Vagina (tissue), 2 donors: ENCODE measurements at places on chromosomes 6 and 20. TPM values are rescaled to one million over a fixed set of nuclear protein-coding genes. Genes with fewer than 3 reads are reported as not detected.

The CCN6 gene
- not detected for total RNA-seq

The FABP7 gene
- not detected for total RNA-seq

GRCh38 chr20:25460566-25461280, 53.2 kb downstream of the GINS1 start:
- DNase-seq: no peak

DNA sequence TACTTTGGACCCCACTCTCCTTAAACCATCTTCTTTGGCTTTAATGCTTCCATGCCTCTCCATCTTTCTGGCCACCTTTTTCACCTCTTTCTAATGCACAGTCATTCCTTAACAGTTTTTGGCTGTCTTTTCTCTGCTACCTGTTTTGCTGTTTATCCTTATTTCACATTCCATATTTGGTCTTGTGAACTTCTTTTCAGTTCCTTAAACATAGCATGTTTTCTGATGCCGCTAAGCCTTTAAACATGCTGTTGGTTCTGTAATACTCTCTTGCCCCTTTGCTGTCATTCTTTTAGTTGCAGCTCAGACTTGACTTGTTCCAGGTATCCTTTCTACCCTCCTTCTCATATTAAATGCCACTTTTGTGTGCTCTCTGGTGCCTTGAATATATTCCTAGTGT, 35.8 kb downstream of the TOP1 start:
- DNase-seq: no peak

DNA sequence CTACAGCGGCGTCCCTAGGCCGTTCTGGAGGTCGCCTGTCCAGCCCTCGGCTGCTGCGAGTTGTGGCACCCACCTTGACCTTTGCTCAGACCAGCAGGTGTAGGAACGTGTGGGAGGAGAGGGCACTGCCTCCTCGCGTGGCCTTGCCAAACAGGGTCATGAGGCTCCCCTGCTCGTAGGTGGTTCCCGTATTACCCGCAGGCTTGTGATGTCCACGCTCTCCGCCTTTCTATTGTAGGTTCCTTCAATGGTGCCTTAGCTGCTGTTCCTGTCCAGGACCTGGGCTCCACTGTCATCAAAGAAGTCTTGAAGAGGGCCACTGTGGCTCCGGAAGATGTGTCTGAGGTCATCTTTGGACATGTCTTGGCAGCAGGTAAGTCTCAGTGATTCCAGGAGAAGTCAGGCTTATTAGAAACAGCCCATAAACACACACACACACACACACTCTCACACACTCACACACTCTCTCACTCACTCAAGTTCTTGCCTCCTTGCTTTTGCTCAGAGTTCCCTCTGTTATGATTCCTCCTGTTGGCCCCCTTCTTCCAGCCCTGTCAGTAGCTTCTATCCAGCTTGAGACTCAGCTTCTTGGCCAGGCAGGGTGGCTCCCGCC, 942 bp downstream of the ACAT2 start:
- no peak for DNase-seq

- no peak for DNase-seq
These were observed 372.1 kb upstream of the CNR1 start for GRCh38 chr6:88538130-88538706.

- DNase-seq: no peak
These were observed 66.4 kb downstream of the AFDN start for GRCh38 chr6:167892835-167893815.

DNA sequence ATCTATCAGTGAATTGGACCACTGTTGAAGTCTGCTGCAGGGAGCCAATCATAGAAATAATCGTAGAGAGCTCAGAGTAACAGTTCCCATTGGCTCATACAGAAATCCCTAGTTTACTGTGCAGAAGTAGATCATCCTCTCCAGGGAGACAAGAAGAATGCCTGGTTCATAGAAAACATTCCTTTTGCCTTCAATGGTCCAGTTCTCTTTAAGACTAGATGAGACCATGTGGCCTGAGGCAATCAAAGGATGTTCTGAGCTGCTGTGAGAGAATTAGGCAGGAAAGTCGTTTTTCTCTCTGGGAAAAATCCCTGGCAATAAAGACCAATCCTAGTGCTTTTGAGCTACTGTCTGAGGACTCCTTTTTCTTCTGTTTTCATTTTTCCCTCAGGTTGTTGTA, 208.4 kb downstream of the CENPW start:
- DNase-seq: no peak

- DNase-seq: no peak
These were observed 10.1 kb downstream of the SMIM28 start for GRCh38 chr6:138387577-138388368.

GRCh38 chr6:96304997-96305396, 216.6 kb upstream of the UFL1 start:
- DNase-seq: no peak

DNA sequence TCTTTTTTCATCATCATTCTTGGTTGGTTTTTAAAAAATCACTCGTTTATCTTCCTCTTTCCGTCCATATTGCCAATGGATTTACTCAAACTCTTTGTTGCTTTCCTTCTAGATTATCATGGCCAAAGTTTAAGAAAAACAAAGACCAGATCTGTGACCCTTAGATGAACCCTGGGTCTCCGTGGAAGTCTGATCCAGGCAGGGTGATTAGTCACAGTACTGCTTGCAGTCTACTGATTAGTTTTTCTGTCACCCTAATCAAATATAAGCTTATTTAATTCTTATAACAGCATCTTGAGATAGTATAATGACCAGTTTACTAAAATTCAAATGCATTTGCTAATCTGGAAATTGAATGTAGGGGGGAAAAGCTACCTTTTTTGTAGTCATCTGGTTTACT, 6.0 kb upstream of the SMIM28 start:
- no peak for DNase-seq

DNA sequence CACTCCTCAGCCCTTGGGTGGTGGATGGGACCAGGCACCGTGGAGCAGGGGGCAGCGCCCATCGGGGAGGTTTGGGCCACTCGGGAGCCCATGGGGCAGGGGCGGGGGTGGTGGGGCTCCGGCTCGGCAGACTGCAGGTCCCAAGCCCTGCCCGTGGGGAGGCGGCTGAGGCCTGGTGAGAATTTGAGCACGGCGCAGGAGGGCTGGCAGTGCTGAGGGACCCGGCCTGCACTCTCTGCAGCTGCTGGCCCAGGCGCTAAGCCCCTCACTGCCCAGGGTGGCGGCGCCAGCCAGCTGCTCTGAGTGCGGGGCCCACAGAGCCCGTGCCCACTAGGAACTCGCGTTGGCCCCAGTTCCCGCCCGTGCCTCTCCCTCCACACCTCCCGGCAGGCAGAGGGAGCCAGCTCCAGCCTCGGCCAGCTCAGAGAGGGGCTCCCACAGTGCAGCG, 182.1 kb upstream of the OPRM1 start:
- no peak for DNase-seq

- no peak for DNase-seq
These were observed 12.3 kb downstream of the PCK1 start for GRCh38 chr20:57573242-57573641.
